Foreskin fibroblast (primary cell): ENCODE measurements at places on chromosomes 1 and 21.
A peak's percentile ranks its signal among the peaks of the same experiment; 100 is the strongest.

DNA sequence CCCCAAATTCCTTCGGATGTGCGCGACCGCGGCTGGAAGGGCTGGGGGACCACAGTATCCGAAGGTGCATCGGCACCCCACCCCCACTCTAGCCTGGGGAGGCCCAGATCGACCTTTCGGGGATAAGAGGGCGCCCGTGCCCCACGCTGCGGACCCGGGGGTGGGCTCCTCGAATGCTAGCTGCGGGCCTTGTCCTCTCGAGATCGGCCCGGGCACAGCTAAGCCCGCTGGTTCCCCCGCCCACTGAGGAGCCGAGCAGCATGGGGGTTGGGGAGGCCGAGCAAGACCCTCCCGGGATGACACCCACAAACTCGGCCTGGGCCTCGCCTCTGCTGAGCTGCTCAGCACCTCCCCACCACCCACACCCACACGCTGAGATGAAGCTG is 653 bp upstream of the IFFO2 start:
- no peak for DNase-seq

GRCh38 chr21:33024201-33025103 is 1.3 kb upstream of the OLIG2 start:
- DNase-seq = no peak

DNA sequence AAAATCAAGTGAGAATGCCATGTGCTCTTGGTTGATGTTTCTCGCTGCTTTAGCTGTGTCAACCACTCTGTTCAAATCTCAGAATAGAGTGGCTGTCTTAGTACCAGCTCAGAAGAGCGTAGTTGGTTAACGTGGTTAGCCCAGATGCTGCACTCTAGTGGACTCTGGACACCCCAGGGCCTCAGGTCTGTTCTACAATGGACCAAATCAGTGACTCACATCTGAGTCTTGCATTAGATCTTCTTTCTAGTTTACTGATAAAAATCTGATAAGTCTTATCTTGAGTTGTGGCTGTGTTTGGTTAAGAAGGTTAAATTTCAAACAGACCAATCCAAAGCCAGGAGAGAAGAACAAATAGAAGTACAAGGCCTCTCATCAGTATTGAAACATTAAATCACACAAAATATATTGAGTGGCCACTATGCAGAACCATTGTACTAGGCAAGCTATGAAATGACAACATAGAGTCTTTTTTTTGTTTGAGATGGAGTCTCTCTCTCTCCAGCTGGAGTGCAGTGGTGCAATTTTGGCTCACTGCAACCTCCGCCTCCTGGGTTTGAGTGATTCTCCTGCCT is 104.1 kb downstream of the NR5A2 start:
- DNase-seq = peak; percentile 26

GRCh38 chr1:53731043-53731600 is 7.8 kb downstream of the GLIS1 start:
- DNase-seq = no peak

GRCh38 chr1:54160351-54160750 is 7.6 kb upstream of the CDCP2 start:
- DNase-seq = no peak

GRCh38 chr1:104648269-104648691 is 898.6 kb downstream of the AMY1C start:
- DNase-seq = peak; percentile 9
